ENCODE measurements at places on chromosomes 5 and 9.

- no peak for DNase-seq
These were observed 53.0 kb upstream of the PDZD2 start for GRCh38 chr5:31585895-31586270.

DNA sequence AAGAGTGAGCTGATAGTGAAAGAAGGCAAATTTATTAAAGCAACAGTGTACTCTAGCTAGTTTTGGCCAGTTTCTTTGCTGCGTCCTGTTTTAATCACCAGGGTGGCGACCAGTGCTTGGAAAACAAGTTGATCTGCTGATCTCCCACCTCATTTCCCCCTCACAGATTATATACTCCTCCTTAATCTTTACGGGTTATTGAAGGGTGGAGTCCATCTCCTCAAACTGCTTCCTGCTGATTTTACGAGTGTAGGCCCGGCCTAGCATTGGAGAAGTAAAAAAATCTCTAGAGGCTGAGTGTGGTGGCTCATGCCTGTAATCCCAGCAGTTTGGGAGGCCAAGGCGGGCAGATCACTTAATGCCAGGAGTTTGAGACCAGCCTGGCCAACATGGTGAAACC, 14.0 kb upstream of the CFAP95 start:
- no peak for DNase-seq

GRCh38 chr5:133794771-133795415, 173.5 kb downstream of the C5orf15 start:
- no peak for DNase-seq

GRCh38 chr5:6714226-6715041, 1.2 kb downstream of the TENT4A start:
- no peak for DNase-seq

- no peak for DNase-seq
These were observed 677.6 kb downstream of the SEMA5A start for GRCh38 chr5:8868283-8868682.

GRCh38 chr5:84376346-84376745, 8.3 kb downstream of the EDIL3 start:
- no peak for DNase-seq

- no peak for DNase-seq
These were observed 34.3 kb upstream of the PPP2R2B start for GRCh38 chr5:146912874-146913273.

DNA sequence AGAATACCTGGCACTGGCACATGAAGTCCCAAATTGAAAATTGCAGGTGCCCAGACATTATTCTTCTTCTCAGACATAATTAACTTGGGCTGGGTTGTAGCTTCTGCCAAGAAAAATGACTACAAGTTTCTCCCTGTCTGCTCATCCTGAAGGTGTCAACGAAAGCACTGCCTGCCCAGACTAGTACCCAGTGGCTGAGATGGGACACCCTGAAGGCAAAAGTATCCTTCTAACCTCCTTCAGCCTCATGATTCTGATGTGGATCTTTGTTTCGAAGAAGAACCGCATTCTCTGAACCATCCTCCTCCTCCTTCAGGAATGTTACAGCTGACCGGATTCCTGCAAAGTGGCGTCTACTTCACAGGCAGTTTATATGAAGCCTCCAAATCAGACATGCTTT, 161.1 kb upstream of the FST start:
- DNase-seq, result no peak

GRCh38 chr5:144088206-144089064, 82.0 kb downstream of the YIPF5 start:
- no peak for DNase-seq

DNA sequence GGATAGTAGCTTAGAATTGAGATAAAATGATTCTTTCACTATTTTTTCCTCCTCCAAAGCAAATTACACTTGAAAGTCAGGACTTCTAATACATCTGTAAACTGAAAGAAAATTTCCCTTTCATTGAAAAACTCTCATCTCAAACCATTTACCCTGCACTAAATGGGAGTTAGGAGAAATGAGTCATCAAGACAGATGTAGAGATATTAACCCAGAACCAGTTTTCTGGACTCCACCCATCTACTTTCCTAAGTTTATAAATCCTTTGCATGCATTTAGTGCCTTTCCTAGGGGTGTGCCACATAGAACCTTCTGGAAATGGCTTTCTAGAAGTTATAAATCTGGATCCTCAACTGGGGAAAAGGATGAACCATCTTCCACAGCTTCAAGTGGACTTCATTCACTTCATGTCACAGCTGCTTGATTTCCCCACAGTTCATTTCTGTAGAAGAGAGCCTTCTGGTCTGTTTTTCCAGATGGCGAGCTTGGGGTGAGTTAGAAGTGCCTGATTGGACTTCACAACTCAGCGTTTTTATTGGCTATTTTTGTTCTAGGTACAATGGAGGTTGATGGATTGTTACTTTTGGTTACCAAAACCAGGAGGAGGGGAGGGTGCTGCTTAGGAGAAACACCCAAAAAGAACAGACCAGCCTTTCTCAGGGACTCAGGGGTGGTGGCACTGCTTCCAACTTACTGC, 72.5 kb upstream of the GPR151 start:
- DNase-seq, result peak; percentile 76

- DNase-seq, result no peak
These were observed 94.3 kb upstream of the ARRDC3 start for GRCh38 chr5:91477408-91477807.

- peak; percentile 43 for DNase-seq
These were observed 880 bp upstream of the PTPDC1 start for GRCh38 chr9:94083384-94083783.

DNA sequence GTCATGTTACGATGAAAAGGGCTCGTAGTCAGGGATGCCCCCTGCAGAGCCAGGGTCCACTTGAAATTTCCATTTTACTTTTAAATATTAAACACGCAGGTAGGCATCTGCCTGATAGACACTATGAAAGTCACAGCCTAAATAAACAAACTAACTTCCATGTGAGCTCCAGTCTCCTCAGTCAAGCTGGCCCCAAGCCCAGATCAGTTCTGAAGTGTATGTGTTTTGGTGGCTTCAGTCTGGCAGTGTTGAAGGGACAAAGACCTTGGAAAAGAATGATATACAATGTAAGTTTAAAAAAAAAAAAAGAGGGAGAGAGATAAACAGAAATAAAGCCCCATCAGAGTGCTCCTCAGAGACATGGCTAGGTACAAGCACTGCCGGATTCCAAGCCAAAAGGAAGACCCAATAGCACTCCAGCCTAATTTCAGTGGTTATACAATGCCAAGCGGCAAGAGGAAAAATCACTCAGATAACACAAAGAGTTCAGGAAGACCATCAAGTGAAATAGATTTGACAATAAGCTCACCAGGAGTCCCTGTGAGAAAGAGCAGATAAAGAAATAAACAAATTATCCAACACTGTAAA, 181.0 kb downstream of the BNC2 start:
- DNase-seq, result no peak

GRCh38 chr9:37747271-37747753, 6.3 kb upstream of the TRMT10B start:
- peak; percentile 74 for DNase-seq

GRCh38 chr9:19116107-19116790, 11.0 kb downstream of the PLIN2 start:
- DNase-seq, result no peak

DNA sequence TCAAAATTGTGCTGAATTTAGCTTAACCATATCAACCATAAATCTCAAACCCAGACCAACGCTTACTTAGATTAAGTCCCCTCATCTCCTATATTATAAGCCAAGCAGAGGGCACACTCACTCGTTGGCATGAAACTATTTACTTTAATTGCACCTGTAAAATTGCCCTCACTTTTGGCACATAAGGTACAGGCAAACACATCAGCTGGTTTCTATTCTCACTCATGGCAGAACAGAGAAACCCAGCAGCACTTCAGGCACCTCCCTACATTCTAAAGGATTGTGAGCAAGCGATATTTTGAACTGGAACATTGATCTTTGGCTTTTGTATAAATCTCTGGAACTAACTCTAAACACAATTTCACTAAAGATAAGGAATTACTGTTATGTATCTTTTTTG, 845.6 kb upstream of the CDH6 start:
- no peak for DNase-seq

GRCh38 chr9:4662108-4662988, at the start of gene PLPP6:
Gene PLPP6 (plus strand): TSS chr9:4662294. CDS start chr9:4662376, 82 bp downstream.
- peak; percentile 86 for DNase-seq

DNA sequence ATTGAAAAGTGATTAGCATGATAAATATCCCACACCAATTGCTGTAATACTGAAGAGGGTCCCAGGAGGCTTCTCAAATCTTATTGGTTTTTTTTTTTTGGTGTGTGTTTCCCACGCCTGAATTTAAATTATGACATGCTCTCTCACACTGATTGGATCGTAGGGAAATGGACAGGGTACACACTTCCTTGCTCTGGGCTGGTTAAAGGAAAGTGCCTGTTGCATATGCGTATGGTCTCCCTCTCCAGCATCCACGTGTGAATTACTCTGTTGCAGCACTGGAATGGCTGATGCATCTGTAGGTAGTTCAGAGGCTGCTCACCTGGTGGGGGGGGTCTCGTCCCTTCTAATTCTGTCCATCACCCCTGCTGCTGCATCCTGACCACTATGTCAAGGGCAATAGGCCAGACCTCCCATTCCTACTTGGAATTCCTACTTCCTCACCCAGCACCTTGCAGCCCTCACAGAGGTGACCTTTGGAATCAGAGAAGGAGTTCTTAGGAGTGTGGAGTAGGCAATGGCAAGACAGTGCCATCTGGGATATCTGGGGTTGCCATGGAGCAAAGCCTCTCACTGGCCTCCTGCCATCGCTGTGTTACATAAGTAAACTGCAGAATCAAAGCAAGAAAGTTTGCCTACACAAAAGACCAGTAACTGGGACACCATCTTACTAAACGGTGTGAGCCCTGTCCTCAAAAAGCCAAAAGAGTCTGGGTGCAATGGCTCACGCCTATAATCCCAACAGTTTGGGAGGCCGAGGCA, 71.4 kb upstream of the FBXW11 start:
- no peak for DNase-seq

DNA sequence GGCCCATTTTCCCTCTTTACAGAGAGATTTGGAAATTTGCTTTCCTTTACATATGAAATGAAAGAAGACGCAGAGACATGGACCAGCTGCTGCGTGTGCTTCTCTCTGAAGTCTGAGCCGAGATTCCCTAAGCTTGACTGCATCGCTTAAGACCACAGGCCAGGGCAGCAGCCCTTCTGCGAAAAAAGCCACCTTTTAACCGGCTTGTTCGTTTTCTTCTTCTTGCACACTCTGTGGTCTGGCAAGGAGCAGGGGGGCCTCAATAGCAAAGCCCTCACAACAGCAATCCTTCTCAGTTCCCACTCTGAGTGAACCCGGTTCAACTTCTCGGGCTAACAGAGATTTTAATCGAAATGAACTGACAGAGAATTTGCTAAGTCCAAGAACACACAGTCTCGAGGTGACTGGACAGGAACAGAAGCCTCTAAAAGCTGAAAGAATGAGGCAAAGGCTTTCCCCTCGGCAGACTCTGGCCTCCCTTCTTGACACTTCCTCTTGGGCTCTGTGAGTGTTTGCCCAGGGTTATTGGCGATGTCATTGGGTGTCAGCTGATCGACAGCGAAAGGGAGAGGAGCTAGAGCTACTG, 512.9 kb upstream of the KLF4 start:
- no peak for DNase-seq

Measured in midbrain (tissue), 1 donor.